ENCODE measurements at places on chromosomes 7 and 10.

DNA sequence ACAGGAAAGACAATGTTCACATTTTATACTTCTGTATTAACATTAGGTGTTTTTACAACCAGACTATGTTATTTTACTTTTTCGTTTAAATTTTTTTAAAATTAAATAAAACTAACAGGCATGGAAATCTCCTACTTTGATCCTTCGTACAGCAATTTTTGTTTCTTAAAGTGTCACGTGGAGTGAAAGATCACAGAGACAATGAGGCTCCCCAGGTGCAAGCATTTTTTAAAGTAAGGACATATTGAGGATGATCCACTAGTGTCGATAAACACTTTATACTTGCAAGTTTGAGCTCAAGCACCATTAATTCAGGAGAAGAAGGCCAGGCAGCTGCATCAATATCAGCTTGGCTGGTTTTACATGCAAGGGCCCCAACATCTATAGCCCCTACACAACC is 68.5 kb upstream of the FAM133B start:
- no peak for DNase-seq

DNA sequence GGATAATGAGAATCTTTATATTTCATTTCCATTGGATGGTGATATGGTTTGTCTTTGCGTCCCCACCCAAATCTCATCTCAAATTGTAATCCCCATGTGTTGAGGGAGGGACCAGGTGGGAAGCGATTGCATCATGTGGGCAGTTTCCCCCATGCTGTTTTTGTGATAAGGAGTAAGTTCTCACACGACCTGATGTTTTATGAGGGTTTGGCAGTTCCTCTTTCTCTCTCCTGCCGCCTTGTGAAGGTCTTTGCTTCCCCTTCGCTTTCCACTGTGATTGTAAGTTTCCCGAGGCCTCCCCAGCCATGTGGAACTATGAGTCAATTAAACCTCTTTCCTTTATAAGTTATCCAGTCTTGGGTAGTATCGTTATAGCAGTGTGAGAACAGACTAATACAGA is 59.4 kb downstream of the MTPN start:
- no peak for DNase-seq

DNA sequence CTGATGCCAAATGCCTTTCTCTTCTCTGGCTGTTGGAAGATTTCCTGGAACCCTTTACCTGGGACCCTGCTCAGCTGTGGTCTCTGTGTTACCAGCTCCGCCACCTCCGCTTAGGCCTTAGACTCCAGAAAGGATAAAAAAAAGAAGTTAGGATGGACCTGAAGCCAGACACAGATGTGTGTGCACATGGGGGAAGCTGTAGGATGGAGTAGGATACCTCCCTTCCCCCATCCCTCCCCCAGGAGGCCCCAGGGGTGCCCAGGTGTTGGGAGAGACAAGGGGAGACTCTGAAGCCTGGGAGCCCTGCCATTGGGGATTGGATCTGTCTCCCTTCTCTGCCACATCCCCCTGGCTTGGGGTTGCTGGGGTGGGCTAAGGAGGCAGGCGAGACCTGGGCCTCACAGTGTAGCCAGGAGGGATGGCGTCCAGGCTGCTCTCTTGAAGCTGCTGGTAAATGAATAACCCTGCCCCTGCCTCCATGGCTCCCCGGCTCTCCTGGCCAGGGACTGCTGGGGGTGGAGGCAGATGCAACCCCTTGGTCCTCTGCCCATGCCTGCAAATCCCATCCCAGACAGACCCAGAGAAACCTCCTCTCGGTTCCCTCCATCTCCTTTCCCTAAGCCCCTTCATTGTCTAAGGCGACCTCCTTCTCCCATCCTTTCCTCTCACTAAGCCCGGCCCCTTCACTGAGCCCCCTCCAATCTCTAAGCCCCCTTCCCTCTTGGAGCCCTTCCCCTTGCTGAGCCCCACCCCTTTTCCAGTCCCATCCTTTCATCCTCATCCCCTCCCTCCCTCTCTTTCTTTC is 8.0 kb downstream of the CLDN3 start:
- no peak for DNase-seq

DNA sequence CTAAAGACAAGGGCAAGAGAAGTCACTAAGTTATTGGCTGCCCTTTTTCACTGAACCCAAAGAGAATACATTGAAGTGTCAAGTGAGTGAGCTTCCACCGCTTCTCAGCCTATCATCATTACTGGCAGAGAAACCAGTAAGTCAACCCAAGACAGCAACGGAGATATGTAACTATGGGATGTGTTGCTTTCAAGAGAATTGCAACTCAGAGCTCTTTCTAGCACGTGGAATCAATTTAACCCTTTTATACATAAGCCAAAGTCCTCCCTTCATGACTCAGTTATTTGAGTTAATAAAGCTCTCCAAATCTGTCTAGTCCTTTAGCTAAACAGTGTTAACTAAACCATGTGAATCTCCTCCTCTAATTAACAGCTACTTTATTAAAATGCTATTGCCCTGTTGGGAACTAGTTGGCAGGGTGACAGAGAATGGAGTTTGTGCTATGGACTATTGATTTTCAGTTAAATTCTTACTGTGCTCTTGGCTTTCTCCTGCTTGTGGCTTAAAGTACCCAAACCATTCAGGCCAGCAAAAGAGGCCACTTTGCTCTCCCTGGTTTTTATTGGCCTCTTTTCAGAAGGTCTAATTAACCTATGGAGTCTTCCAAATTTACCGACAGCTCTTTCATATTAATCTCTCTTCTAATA is 287.7 kb downstream of the NRG3 start:
- no peak for DNase-seq

DNA sequence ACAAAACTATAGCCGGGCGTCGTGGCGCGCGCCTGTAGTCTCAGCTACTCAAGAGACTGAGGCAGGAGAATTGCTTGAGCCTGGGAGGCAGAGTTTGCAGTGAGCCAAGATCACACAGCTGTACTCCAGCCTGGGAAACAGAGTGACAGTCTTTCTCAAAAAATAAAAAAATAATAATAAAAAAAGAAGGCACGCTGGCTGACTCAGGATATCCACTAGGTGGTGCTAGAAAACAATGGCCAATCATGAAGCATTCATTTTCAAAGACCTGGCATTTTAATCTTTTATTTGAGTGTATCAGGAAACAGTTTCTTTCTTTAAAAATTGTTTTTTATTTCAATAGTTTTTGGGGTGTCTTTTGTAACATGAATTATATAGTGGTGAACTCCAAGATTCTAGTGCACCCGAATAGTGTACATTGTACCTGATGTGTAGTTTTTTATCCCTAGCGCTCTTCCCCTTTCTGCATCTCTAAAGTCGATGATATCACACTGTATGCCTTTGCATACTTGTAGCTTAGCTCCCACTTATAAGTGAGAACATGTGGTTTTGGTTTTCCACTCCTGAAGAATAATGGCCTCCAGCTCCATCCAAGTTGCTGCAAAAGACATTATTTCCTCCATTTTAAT is 88.6 kb downstream of the LYZL1 start:
- peak; percentile 33 for DNase-seq

GRCh38 chr7:29032146-29032545 is 74.0 kb upstream of the TRIL start:
- no peak for DNase-seq

GRCh38 chr7:138710536-138711385 is 9.6 kb upstream of the SVOPL start:
- DNase-seq = no peak

DNA sequence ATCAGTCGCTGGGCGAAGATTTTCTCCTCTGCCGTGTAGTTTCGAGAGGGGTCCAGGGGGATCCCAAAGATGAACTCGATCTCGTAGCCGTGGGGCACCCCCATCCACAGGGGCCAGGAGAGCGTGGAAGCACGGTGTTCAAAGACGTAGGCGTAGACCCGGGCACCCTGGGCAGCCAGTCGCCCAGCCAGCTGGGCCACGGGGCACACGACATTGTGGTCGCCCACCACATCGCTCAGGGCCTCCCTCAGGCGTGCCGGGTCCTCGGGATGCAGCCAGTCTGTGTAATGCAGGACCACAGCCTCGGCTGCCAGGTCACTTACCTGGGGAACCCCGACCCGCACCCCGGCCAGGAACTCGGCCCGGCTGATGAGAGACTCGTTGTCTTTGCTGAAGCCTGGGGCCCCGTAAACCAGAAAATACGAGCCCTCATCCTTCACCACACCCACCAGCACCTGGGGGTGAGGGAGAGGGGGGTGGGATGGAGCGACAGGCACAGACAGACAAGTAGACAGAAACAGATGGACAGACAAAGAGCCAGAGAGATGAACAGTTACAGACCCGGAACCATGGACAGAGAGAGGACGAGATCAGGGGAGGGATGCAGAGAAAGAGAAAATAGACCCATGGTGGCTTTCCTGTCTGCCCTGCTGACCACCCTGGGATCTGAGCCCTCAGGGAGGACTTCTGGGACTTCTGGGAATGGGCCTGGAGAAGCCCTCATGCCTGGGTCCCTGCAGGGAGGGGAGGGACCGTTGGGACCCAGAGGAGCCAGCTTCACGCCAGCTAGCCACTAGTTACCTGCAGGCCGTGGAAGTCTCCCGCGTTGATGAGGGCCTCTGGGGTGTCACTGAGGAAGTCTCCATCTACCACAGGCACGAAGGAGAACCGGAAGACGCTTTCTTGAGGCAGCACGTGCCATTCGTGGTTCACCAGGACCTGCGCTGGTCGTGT is 3.0 kb downstream of the ACHE start:
- no peak for DNase-seq

DNA sequence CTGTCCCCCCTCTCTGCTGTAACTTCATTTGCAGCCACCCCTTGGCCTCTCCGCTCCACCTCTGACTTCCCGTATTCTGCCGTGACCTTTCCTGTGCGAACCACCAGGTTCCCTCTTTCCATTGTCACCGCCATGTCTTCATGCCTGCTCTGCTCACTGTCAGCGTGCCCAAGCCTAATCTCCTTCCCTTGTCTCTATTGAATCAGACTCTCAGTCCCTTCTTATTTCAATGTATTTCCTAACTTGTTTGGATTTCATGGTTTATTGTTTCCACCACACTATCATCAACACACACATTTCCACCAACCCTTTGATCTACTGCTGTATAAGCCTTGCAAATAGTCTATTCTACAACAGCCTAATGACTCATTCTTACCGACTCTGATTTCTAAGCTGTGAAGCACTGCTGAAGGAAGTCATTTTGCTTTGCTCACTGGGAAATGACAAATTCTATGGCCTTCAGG is 30.0 kb upstream of the INHBA start:
- no peak for DNase-seq

GRCh38 chr10:29534590-29534989 is 100.2 kb downstream of the SVIL start:
- no peak for DNase-seq

- no peak for DNase-seq
Measured at GRCh38 chr7:98223351-98223897, 12.2 kb downstream of the BHLHA15 start.

- DNase-seq = no peak
Measured at GRCh38 chr7:155590215-155591018, 44.1 kb upstream of the CNPY1 start.

GRCh38 chr7:26841003-26841739 is 23.2 kb downstream of the SKAP2 start:
- DNase-seq = no peak

- DNase-seq = peak; percentile 35
Measured at GRCh38 chr7:41584746-41585145, 118.1 kb downstream of the INHBA start.

- no peak for DNase-seq
Measured at GRCh38 chr7:98319176-98319575, 37.7 kb downstream of the BRI3 start.

DNA sequence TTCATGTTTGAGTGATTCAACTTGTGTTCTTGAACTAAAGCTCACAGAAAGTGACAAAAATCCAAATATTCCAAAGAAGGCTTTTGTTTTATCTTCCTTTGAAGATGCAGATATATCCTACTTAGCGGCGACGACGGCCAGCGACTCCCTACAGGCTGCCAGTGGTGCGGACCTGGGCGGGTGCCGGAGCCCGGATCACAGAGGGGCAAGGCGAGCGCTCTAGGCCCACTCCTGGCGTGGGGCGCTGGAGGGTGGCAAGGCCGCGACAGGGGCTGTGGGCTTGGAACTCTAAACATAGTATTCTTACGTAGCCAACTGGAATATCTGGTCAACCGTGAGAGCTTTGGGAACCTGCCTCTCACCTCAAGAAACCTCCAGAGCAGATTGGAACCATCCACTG is 914 bp upstream of the GIMAP7 start:
- DNase-seq = no peak

DNA sequence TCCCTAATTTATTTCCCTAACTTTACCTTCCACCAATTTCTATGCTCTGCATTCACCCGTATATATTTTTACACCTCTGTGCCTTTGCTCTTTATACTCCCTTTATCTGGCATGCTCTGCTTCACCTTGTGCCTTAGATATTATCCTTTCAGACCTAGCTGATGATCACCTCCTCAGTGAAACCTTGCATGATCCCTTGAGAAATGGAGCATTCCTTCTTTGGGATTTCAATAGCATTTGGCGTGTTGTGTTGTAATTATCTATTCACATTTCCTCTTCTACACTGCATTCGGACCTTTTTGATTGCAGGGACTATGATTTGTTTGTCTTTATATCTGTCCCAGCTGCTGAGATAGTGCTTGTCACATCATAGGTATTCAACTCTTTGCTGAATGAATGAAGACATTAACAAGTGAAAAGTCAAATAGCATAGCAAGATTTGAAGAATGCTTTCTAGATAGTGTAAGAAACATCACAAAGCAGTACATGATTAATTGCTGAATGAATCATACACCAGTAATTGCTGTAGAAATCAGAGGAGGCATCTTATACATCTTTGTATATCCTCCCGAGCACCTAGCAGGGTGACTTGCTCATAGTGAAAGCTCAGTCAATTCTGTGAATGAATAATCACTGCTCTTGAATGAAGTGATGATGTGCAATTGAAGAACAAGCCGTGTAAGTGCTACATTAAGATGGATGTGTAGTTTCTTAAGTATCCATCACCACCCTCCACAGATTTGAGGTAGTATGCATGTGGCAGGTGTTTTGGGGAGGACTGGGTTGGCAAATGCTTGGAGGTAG is 2.0 kb upstream of the TM9SF3 start:
- no peak for DNase-seq

- peak; percentile 83 for DNase-seq
Measured at GRCh38 chr7:102834999-102835398, 77.8 kb upstream of the LRRC17 start.

DNA sequence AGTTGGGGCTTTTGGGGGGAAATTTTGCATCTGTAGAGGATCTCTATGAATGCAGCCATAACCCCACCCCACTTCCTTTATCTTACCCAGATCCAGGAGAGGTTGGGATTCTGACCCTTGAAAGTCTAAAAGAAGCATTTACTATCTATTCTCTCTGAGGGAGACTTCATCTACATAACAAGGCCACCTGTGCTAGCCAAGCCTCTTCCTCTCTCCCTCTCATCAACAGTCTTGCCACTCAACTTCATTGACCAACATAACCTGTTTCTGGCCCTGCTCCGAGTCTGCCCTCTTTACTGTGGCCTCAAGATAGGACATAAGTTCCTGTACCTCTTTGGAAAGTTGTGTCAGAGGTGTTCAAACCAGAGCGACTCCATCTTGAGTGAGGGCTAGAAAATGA is 19.4 kb downstream of the TUBAL3 start:
- DNase-seq = no peak

- peak; percentile 85 for DNase-seq
Measured at GRCh38 chr7:85489498-85489897, 302.6 kb upstream of the SEMA3D start.

GRCh38 chr10:131954356-131954965 is 27.3 kb downstream of the BNIP3 start:
- DNase-seq = no peak

Data from fibroblast of skin of scalp (primary cell).